ENCODE measurements at places on chromosomes 16 and 17.
A peak's percentile ranks its signal among the peaks of the same experiment; 100 is the strongest.

DNA sequence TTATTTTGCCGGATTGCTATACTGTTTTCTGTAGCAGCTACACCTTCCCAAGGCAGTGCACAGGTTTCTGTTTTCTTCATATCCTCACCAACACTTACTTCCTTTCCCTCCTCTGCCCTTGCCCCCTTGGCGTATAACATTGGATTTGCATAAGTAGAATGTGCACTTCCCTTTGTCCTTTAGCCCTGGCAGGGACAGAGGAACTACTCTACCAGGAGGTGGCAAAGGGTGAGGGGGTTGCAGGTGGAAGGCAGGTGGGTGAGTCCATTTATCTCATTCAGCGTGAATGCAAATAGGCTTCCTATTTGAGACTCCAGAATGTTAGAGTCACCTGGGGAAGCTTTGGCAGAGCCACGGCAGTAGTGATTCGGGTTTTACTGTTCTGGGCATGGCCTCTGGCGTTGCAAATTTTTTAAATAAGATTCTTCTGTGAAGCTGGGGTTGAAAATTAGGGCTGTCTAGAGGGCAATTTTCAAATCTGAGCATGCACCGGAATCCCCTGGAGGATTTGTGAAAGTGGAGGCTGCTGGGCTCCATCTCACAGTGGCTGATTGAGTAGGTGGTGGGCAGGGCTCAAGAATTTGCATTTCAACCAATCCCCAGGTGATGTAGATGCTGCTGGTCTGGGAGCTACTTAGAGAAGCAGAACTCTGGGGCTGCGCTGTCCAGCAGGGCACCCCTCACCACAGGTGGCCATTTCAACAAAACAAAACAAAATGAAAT, 84.7 kb downstream of the PLCG2 start:
- DNase-seq: no peak

DNA sequence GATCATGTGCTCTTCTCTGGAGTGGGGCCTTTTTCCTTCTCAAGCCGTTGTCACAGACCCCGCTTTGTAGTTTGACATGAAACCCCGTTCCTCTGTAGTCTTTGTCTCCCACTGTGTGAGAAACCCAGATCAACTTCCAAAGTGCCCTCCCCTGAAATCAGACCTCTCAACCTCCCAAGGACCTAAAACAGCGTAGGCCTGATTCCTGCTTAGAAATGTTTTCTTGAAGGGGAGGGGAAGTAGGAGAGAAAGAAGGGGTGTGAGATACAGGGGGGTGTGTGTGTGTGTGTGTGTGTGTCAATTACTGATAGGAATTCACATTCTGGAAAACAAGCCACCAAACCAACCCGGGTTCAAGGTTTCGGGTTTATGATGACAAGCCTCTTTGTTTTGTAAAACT, 1.4 kb downstream of the UBE2O start:
- no peak for DNase-seq

DNA sequence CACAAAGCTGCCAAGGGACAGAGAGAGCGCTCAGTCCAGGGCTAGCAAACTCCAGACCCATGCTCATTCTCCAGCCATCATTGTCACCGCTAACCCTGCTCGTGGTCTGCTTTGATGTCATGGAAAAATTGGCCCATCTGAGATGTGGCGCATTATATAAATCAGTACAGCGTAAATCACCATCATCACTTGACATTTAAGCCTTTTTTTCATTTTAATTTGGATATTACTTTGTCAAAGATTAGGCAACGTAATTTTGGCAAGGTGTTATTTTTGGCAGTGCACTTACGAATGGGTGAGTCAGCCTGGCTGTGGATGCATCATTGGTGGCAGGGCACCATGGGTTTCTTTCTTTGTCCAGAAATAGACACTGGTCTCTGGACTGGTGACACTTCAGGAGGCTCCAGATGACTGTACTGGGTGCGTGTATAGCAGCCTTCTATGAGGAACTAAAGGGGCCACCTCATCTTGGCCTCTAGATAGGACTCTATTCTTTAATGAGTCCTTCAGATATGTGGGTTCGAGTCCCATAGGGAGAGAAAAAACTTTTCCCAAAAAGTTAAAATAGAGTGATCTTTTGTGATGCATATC, 166.3 kb downstream of the MSI2 start:
- DNase-seq: no peak

GRCh38 chr16:55479430-55480140, 587 bp downstream of the MMP2 start:
- DNase-seq: no peak

GRCh38 chr17:64402469-64402868, 11.8 kb upstream of the PECAM1 start:
- DNase-seq: no peak

- DNase-seq: no peak
These were observed 1.1 kb upstream of the DLX3 start for GRCh38 chr17:49996121-49996494.

DNA sequence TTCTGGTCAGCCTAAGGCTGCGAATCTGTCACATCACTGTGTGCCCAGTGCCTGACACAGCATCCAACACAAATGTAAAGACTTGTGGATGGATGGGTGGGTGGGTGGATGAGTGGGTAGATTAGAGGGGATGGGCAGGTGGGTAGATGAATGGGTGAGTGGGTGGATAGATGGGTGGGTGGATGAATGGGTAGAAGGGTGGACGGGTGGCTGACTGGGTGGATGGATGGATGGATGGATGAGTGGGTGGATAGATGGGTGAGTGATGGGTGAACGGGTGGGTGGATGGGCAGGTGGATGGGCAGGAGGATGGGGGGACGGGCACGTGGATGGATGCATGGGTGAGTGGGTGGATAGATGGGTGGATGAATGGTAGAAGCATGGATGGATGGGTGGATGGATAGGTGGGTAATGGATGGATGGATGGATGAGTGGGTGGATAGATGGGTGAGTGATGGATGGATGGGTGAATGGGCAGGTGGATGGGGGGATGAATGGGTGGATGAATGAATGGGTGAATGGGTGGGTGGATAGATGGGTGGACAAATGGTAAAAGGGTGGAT, 31.1 kb upstream of the ZFPM1 start:
- DNase-seq: no peak

- DNase-seq: no peak
These were observed 4.2 kb downstream of the CYTH1 start for GRCh38 chr17:78777881-78778280.

GRCh38 chr16:8370374-8371270, 219.7 kb downstream of the TMEM114 start:
- DNase-seq: no peak

- peak; percentile 69 for DNase-seq
These were observed 126.3 kb downstream of the ZFHX3 start for GRCh38 chr16:72921620-72922019.

DNA sequence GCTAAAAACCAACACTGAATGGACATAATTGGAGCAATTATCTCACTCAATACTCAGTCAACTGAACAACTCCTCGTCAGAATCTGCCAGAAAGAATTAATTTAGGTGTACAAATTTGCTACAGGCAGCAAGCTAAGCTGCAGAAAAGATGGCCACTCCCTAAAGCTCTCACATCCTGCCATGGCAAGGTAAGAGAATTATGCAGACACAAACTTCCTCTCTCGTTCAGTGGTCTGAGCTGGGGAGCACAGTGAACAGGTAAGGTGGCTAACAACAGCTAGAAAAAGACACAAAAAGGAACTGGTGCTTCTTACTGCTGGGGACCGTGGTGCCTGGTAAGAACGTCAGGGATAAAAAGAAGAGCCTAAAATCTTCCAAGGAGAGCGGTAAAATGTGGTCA, 74.9 kb upstream of the BCAR1 start:
- DNase-seq: no peak

DNA sequence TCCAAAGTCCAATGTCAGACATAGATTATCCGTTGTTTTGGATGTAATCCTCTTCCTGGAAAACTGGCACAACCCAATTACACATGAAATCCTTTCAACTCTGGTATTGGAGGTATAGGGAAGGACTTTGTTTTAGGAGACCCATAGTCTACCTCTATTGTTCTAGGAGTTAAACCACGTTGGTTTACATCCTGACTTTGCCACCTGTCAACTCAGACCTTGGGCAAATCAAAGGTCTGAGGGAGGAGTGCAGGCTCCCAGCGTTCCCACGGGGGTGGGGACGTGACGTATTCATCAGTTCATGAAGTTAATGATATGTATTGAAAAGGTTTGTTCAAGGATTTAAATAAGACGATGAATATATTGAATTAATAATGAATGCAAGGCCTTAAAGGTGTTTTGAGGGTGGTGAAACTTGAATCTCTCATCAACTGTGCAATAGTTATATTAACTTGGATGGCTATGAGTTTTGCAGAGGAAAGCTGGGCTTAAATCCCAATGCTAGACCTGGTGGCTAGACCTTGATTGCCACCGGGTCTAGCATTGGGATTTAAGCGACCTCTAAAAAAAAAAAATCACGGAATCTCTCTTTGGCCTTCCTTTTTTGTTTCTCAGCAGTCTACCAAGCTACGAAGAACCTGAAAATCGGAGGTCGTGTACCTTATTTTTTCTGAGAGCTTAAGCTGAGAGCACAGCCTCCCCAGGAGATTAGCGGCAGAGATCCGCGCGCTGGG, 744 bp upstream of the NF1 start:
- DNase-seq: peak; percentile 18

DNA sequence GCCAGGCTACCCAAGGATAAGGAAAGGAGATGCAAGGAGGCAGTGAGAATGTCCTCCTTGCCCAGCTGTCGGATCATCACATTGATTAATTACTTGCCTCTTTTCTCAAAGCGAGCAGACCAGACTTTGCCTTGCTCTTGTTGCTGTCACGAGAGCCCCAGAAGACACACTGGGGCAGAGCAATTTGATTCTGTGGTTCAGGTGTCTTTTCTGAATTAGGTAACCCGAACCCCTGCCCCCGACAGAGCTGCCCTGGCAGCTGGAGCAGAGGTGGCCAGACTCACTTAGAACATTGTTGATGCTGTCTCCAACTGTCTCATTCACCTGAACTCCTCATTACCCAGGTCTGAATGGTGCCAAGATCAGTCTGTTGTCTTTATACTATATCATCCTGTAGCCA, 34.3 kb downstream of the VAT1L start:
- DNase-seq: no peak

GRCh38 chr17:68205808-68206720, 41.8 kb upstream of the AMZ2 start:
- DNase-seq: no peak

DNA sequence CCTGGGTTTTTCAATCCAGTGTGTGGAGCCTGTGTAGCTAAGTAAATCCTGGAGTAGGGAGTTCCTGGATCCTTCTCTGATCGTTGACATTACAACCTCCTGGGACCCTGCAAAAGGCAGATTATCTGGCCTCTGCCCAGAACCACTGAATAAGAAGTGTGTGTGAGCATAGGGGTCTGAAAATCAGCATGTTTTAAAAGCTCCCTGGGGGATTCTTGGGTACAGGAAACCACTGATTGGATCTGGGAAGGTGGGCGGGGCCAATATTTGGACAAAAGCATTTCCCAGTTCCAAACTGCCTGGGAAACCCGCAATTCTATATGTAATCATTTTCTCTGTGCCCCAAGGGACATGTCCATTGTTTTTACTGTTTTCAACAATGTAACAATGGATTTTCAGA, 27.2 kb upstream of the BEAN1 start:
- no peak for DNase-seq

- no peak for DNase-seq
These were observed 1.3 kb upstream of the RDM1 start for GRCh38 chr17:35931794-35932425.

- no peak for DNase-seq
These were observed 15.4 kb upstream of the KATNB1 start for GRCh38 chr16:57720142-57720575.

DNA sequence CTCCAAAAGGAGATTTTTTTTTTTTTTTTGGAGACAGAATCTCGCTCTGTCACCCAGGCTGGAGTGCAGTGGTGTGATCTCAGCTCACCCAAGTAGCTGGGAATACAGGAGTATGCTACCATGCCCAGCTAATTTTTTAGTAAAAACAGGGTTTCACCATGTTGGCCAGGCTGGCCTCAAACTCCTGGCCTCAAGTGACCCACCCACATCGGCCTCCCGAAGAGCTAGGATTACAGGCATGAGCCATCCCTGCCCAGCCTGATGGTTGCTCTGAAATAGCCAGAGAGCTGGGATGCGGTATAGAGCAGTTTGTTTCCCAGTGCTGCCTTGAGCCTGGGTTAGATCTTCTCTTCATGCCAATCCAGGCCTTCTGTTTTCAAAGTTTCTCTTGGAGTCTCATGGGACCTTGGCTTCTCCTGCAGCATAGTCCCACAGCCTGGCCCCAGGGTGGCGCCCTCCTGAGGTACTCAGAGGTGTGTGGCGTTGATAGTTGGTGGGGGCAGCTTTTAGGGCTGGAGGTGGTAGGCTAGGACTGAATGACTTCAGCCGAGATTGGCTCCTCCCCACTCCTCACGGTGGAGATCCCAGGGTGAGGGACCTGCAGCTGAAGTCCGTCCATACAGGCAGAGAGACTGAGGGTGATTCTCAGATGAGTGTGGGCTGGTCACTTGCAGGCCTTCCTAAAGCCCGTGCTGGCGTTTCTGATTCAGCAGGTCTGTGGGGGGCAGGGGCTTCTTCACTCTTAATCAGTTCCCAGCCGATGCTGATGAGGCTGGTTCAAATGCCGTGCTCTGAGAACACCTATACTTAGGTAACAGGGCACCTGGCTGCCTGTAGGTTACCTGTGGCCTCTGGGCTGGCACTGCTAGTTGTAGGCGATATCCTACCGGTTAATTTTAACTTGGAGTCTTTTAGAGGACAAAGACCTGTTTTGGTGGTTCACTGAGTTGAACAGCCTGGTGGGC, 52.0 kb downstream of the TNFRSF13B start:
- no peak for DNase-seq

DNA sequence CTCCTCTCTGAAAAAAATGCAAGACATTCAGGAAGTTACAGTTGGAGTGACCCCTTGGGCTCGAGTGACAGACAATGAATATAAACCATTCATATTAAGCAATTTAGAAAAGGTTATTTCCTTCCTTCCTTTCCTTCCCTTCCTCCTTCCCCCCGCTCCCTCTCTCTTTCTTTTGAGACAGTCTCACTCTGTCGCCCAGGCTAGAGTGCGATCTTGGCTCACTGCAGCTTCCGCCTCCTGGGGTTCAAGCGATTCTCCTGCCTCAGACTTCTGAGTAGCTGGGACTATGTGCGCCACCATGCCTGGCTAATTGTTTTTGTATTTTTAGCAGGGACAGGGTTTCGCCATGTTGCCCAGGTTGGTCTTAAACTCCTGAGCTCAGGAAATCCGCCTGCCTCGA, 13.2 kb downstream of the PSMD12 start:
- no peak for DNase-seq

- DNase-seq: no peak
These were observed 1138.5 kb downstream of the CDH11 start for GRCh38 chr16:63983401-63983800.

Data from brain pericyte (primary cell).